ENCODE measurements at places on chromosomes 4 and X.

DNA sequence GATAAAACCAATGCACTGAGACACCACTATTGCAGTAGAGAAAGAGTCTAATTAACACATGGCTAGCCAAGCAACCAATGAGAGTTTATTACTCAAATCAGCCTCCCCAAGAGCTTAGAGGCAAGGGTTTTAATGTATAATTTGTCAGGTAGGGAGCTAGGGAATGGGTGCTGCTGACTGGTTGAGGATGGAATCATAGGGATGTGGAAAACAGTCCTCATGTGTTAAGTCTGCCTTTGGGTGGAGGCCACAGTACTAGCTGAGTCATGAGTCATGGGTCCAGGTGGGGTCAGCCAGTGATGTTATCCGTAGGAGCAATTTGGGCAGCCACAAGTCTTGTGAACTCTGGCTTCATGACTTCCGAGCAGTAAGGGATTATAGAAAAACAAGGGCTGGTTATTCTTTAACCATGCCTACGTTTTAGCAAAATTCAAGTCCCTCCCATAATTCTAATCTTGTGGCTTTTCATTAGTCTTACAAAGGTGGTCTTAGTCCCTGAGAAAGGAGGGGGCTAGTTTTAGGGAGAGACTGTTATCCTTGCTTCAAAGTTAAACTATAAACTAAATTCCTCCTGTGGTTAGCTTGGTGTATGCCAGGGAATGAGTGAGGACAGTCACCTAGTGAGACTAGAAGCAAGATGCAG lies 25.1 kb upstream of the PLAC8 start:
- no peak for DNase-seq

- DNase-seq, result peak; percentile 74
Measured at GRCh38 chr4:110663738-110664444, 41.0 kb upstream of the PITX2 start.

DNA sequence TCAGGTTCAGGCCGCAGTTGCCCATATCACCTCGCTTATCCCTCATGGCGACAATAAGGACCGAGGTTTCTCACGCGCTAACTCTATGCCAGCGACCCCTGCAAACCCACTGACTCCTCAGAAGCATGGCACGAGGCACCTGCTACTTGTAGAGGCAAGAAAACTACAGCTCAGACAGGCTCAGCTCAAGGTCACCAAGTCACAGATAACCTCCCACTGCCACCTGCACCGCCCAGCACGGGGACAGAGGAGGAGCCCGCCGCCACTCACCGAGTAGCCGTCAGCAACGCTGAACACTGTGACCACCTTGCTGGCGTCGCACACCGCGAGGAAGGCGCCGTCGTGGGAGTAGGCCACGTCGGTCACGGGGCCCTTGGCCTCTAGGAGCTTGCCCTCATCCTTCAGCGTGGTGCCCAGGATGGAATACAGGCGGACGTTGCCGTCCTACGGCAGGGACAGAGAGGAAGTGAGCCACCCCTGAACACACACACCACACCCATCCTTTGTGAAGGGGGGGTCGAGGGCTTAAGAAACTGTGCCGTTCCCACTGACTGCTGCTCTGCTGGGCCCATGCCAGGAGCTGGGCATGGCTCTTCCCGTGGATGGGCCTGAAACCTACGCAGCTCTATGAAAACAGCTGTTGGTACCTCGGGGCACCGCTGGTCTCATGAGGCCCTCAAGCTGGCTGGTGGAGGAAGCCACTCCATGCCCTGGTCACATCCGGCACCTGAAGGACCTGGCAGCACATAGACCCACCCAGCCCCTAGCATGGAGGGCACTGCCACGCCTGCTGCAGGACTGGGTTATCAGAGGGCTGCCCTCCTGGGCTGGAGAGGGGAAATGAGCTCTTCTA lies 38.9 kb downstream of the WDR1 start:
- no peak for DNase-seq

DNA sequence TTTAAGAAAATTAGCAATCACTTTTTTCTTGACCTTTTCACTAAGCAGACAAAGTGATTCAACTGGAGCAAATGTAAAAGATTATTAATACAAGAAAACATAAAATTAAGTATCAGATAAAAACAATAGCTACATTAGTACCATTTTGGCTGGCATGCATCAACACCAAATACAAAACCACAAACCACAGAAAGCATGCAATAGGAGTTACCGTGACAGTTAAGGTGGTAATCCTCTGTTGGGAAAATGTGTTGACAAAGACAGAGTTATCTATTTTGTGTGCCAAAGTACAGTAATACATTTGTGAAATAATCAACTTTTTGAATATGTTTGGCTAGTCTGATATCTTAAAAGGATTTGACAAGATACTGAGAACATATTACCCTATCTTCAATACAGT lies 89.8 kb upstream of the ETNPPL start:
- DNase-seq, result peak; percentile 37

DNA sequence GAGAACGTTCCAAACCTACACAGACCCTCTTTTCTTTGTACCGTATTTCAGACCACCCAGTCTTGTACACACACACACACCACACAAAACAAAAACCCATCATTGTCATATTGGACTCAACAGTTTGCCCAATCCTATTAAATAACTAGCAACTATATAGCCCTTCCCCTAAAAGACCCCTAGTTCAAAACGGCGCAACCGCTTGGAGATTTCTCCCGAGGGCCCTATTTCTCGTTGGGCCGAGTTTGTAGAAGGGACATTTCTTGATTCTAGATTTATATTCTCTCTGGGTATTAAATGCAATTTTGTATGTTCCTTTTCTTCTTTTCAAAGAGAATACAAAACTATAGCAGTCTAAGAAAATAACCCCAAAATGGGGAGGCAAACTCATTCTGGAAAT lies 547 bp upstream of the PDGFRA start:
- DNase-seq, result no peak

- DNase-seq, result no peak
Measured at GRCh38 chr4:30790123-30790522, 70.0 kb downstream of the PCDH7 start.

- no peak for DNase-seq
Measured at GRCh38 chr4:137238456-137239162, 293.7 kb downstream of the PCDH18 start.

DNA sequence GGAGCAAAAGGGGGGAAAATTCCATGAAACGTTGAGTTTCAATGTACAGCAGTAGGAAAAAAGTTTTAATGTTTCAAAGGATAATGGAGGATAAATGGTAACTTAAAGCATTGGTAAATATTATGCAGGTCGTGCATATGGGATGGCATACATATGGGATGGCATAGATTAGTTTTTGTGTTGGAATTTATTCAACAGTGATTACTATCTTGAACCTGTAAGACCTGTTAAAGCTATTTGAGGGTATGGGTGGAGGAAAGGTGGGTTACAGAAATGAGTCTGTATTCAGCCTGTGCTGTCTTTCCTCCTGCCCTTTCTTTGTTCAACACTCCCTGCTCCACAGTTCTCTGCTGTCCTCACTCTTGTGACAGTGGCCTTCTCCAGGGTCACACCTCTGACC lies 54.6 kb downstream of the ARHGAP10 start:
- no peak for DNase-seq

GRCh38 chr4:146582864-146583263 lies 55.8 kb upstream of the POU4F2 start:
- no peak for DNase-seq

DNA sequence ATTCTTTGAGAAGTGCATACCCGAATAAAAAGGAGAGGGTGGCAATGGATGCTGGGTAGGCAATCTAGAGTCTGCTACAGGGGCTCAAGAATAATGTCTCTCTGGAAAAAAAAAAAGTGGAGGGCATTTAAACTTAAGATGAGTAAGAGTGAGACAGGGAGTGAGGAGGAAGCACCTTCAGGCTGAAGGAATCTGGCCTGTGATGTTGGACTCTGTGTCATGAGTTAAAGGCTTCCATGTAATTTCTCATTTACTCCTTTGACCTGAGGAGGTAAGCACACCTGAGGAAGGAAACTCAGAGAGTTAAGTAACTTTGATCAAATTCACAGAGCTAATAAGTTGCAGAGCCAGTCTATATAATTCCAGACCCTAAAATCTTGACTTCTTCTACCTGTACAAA lies 3.2 kb upstream of the PRKG2 start:
- DNase-seq, result no peak

- no peak for DNase-seq
Measured at GRCh38 chr4:144421839-144422565, 224.0 kb upstream of the HHIP start.

DNA sequence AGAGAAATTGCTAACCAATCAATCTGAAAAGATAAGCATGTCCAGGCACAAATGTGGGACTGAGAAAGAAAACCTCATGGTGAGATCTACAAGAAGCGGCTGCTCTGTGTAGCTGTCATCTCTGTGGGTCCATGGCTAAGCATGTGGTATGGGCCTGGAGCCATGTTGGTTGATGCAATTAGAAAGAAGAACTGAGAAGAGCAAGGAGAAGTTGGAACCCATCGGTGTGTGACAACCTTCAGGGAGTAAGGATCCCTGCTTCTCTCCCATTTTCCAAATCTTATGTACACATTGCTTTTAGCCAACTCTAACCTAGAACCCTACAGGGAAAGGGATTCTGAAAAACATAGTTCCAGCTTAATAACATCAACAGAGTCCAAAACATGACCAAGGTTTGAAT lies 890.2 kb downstream of the FSTL5 start:
- DNase-seq, result no peak

GRCh38 chr4:150305995-150306394 lies 227.8 kb downstream of the DCLK2 start:
- DNase-seq, result peak; percentile 63

GRCh38 chrX:122501652-122502051 lies 682.4 kb upstream of the GRIA3 start:
- DNase-seq, result no peak

DNA sequence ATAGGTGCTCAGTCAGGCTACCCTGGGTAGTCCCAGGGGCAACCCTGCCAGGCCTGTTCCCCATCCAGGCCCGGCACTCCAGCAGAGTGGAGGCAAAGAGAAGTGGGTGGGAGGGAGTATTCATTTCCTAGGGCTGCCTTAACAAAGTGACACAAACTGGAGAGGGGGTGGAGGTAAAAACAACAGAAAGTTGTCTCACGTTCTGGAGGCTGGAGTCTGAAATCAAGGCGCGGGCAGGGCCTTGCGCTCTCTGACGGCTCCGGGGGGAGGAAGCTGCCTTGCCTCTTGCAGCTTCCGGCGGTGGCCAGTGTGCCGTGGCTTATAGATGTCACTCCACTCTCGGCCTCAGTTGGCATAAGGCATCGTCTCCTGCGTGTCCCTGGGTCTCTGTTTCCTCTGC lies 90.8 kb downstream of the DCTD start:
- DNase-seq, result no peak

DNA sequence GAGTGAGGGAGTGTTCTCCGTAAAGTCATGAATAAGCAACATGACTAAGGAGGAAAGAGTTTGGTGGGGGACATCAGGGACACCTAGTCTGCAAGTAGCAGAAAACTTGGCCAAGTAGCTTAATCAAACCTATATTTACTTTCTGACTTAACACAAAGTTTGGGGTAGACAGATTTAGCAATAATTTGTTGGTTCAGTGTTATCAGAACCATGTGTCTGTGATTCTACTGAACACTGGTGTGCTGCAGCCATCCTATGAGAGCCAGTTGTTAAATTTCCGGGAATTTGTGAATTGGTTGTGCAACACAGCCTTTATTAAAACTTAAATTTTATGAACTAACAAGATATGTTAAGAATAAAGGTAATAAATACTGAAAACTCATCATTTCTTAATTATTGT lies 469.3 kb downstream of the C4orf33 start:
- DNase-seq, result no peak

DNA sequence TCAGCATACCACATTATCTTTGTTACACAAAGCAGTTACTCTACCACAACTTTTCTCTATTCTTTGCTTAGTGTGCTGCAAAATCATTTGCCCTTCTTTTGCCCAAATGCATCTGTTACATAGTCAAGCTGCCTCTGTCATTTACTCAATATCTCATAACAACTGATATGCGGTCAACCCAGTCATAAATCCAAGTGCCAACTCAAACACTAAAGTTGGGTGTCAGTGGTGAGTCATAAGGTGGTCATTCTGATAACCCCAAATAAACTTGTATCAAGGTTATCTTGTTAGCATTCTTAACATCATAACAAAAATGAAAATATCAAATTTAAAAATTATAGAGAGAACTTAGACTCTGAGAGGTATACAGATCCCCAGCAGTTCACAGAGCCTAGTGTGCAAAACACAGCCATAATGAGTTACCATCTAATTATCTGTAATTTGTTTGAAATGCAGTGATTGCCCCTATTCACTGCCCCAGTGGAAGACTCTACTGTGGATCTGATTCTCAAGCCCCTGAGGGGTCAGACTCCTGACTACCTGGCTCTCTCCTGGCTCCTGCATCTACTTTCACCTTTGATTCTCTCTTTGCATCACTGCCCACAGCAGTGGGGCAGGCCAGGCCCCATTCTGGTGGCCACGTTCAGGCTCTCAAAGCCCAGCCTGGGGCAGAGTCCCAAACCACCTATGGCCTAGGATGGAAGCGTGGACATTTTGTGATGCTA lies 29.2 kb downstream of the TBC1D9 start:
- no peak for DNase-seq

DNA sequence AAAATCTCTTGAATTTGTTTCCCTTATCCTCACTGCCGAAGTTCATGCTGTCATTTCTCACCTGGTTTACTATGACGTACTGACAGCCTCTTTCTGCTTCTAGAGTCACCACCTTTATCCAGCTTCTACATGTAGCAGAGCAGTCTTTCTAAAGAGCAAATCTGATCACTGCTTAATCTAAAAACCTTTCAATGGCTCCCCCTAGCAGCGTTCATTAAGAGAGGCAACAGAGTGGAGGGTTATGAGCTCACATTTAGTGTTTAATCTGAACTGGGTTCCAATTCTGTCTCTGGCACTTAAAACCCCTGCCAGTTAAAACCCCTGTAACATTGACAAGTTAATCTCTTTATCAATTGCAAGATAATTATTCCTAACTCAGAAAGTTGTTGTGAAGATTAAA lies 4.4 kb downstream of the RBPJ start:
- peak; percentile 59 for DNase-seq

DNA sequence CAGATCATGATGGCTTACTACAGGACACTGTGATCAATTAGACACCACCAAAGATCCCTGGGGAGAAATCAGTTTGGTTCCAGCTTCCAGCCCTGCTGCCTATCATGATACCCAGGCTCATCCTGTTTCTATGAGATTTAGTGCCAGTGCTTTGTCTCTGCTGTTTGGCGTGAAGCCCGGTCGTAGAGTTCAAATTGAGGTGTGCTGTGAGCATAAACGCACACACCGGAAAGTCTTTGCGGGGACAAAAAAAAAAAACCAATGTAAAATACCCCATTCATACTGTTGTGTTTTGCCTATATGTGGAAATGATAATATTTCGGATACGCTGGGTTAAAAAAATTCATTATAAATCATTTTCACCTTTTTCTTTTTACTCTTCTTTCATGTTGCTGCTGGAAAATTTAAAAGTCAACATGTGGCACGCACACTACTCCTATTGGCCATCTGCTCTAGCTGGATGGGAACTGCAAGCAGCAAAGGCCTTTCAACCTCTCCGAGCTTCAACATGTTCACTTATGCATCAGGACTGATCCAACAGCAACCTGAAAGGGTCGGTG lies 607 bp upstream of the DKC1 start:
- no peak for DNase-seq

DNA sequence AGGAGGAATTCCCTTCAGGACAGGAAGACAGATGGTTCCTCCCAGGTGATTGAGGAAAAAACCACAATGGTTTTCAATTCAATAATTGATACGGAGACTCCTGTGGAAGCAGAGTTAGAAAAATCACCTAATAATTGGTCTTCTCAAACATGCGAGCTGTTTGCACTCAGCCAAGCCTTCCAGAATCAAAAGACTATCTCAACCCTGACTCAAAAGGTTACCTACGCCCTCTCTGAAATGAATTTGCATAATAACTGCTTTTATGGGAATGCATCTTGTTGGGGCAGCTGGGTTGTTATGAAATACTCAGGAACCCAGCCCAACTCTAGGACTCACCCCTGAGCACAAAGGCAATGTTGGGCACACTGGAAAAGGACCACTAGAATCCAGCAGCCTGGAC lies 66.9 kb upstream of the ARSJ start:
- no peak for DNase-seq
